ENCODE measurements at places on chromosomes 5 and 9. TPM values are rescaled to one million over a fixed set of nuclear protein-coding genes. Genes with fewer than 3 reads are reported as not detected.
A peak's percentile ranks its signal among the peaks of the same experiment; 100 is the strongest.

- no peak for DNase-seq
Measured at GRCh38 chr9:113467183-113467582, 3.7 kb downstream of the RGS3 start.

DNA sequence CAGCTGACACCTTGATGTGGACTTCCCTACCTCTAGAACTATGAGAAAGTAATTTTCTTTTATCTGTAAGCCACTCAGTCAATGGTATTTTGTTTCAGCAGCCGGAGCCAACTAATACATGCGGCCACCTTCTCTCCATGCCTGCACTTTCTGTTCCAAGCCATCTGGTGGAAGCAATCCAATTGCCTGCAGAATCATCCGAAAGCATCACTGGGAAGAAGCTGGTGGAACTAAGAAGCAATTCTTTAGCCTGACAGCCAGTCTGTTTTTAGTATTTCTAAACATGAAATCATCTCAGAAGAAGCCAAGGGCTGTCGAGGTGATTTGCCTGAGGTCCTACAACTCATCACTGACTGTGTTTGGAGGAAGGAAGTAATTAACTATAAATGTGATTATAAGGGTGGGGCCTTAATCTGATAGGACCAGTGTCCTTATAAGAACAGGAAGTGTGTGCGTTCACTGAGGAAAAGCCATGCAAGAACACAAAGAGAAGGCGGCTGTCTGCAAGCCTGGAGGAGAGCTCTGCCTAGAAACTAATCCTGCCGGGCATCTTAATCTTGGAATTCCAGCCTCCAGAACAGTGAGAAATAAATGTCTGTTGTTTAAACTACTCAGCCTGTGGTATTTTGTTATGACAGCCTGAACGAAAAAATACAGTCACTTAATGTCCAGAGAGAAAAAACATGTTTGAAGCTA is 49.1 kb downstream of the NXNL2 start:
- peak; percentile 48 for DNase-seq

GRCh38 chr5:172672681-172673080 is 31.6 kb downstream of the NEURL1B start:
- DNase-seq: no peak

- DNase-seq: no peak
Measured at GRCh38 chr5:138138949-138139780, at the start of gene NME5. NME5 (minus strand) TSS chr5:138139428; CDS start chr5:138138780, 648 bp downstream.

- DNase-seq: no peak
Measured at GRCh38 chr9:126692759-126693427, 79.2 kb downstream of the LMX1B start.

- no peak for DNase-seq
Measured at GRCh38 chr5:1901983-1902382, 19.3 kb upstream of the IRX4 start.

DNA sequence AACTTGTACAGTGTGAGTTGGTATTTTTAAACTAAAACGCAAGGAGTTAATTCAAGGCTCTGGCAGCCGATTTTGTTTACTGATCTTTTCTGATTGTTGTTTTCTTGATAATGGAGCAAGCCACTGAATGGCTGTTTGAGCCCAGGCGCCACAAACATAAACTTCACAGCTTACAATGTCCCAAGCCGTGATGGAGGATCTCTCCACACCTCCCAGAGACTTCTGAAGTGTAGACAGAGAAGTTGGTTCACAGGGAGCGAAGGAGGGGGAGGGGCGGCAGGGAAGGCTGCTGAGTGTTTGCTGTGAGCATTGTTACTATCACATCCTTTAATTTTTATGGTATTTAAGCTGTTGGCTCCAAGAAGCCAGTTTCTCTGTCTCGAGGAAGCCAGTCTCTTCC is 14.7 kb downstream of the ISL1 start:
- no peak for DNase-seq

GRCh38 chr9:111076042-111076441 is 37.8 kb upstream of the LPAR1 start:
- DNase-seq: no peak

DNA sequence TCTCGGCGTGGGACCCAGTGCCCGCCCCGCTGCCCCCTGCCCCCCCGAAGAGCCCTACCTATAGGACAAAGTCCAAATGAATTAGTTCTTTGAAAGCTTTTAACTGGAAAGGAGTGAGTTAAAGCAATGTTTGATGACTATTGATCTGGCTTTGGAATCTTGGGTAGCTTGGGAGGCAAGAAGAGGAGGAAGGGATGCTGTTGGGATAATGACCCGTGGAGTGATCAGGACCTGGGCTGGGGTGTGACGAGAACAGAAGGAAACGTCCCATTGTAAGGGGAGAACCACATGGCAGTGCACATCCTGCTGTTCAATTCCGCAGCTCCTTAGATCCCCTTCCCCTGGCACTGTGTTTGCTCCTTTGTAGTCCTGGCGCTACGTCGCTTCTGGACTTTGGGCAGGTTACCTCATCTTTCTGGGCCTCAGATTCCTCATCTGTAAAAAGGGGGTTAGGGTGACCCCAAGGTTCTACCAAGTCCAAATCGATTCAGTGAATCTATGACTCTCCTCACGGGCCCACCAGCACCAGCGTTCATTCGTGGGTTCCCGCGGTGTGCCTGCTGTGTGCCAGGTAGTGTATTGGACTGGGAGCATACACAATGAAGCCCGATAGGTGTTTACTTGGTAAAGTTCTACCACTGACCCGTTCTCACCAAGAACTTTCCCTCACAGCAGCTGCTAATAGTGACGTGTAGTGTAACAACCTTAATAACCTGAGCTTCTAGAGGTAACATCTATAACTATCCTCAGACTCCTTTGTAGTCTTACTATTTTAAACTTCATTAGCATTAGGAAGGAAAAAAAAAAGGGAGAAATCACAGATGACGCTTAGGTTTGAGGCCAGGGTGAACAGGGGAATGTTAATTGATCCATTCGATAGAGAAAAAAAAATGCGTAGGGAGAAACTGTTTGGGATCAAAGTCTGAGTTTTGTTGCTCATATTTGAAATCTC is 1.1 kb upstream of the NADK2 start:
- DNase-seq: no peak

- no peak for DNase-seq
Measured at GRCh38 chr5:1823381-1824034, 22.3 kb downstream of the NDUFS6 start.

DNA sequence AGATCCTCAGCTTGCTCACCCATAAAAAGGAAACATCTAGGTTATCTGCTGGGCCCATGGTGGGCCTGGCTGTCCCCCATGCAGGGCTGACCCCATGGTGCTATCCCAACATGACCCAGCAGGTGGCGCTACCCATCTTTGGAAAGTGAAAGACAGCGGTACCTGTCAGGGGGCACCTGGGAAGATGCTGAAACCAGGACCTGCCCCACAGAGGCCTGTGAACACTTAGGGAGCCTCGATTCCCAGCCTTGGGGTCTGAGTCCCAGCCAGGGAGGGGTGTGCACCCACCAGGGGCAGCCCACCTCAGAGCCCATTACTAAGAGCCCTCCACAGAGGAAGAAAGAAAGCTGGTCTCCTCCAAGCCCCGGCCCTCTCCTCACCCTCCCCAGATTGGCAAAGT is 46.6 kb upstream of the IPPK start:
- no peak for DNase-seq

DNA sequence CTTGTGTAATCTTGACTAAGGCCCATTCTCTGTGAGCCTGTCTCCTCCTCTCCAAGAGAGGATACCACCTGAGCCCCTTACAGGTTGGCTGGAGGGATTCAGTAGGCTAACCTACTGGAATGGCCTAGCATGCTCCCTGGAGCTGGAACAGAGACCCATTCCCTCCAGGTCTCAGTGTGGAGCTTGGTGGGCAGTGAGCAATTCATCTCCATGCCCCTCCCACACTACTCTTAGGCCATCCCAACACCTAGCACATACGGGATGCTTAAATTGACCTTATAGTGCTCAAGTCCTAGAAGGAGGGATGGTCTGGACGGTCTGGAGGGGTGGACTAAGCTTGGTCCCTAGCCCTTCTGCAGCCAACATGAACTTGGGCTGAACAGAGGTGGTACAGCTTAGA is 75.6 kb downstream of the CRB2 start:
- DNase-seq: no peak

GRCh38 chr9:70083429-70083828 is 39.8 kb downstream of the MAMDC2 start:
- no peak for DNase-seq

- DNase-seq: no peak
Measured at GRCh38 chr9:23380821-23381220, 445.2 kb downstream of the ELAVL2 start.

DNA sequence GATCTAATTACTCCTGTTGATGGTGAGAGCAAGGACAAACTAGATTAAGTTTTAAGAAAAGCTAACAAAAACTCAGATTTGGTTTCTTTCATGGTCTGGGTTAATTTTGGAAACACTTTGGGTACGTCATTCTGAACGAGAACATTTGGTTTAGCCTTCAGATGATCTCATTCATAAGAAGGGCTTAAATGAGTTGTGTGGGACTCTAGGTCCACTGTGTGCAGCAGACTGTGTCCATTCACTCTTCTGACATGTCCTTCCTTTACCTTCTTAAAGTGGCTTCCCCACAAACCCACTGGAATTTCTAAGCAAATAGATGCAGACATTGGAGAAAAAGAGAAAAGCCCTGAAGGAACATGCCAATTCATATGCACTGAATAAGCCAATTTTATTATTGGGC is 96.8 kb downstream of the FBXO4 start:
- no peak for DNase-seq

DNA sequence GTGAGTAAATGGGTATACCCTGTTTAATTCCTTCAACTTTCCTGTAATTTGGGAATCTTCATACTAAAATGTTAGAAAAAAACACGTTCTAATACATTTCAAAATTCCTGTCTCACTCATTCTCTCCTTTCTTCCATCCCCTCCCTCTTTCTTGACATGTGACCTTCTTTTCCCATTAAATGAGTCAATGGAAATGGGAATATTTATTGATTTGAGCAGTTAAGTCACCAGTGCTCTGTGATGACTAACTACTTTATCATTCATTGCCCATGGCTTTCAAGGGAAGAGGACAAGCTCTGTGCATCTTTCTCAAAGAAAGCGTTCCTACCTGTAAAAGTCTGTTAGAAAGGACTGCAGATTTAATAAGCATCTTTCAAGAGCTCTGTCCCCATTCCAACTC is 144.4 kb upstream of the MAP3K1 start:
- DNase-seq: no peak

- DNase-seq: no peak
Measured at GRCh38 chr9:26746357-26747072, 146.1 kb downstream of the CAAP1 start.

GRCh38 chr9:4596165-4596922 is 65.8 kb upstream of the PLPP6 start:
- no peak for DNase-seq

GRCh38 chr5:73519531-73520283 is 21.5 kb downstream of the BTF3 start:
- peak; percentile 58 for DNase-seq

- no peak for DNase-seq
Measured at GRCh38 chr9:16450578-16450977, 419.9 kb downstream of the BNC2 start.

DNA sequence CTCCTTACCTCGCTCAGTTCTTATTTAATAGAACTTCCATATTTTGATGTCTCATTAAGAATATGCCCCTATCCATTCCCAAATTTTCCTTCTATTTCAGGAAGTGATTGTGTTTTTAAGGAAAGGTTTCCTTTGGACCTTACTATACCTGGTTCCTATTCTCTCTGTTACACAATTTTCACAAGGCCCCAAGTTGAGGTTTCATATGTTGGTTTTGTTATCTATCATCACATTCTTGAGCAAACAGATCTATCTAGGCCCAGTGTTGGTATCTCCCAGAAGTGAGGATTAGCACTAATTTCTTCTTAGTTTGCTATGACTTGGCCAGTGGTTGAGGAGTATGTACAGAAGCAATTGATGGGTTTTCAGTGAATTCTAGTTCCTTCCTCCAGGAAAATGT is 41.5 kb downstream of the ALG2 start:
- DNase-seq: no peak

GRCh38 chr5:155053501-155053900 is 39.9 kb downstream of the KIF4B start:
- no peak for DNase-seq

GRCh38 chr5:37940931-37941623 is 101.2 kb upstream of the GDNF start:
- DNase-seq: peak; percentile 79

GRCh38 chr5:150139334-150139733 is 16.3 kb downstream of the PDGFRB start:
- no peak for DNase-seq

- no peak for DNase-seq
Measured at GRCh38 chr5:150181027-150181426, 8.8 kb upstream of the SLC6A7 start.

DNA sequence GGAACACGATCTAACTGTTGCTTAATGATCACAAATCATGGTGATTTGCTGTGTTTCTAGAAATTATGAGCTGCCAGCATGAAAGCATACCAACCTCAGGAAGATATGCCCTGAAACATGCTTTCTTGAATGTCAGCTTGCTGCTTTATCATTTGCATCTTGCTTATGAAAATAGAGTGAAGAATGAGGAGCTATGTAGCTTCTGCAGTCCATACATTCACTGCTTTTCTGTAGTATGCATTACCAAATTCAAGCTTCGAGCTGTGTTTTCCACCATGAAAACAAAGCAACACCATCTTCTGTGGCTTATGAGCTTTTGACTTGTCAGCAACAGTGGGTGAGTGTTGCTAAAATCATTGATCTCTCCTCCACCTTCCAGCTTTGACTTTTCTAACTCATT is 16.5 kb downstream of the F2RL2 start:
- no peak for DNase-seq

GRCh38 chr5:6568383-6568782 is 64.5 kb downstream of the NSUN2 start:
- no peak for DNase-seq

DNA sequence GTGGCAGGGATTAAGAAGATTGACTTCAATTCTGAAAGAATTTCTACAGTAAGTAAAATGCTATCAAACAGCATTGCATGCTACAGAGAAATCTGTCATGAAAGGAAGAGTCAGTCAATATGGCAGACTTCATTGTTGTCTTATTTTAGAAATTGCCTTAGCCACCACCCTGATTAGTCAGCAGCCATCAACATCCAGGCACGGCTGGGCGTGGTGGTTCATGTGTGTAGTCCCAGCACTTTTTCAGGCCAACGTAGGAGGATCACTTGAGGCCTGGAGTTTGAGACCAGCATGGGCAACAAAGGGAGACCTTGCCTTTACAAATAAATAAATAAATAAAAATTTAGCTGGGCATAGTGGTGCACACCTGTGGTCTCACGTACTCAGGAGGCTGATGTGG is 46.6 kb downstream of the RMI1 start:
- DNase-seq: no peak

The GABRB2 gene
- polyA plus RNA-seq: not detected

The SLC25A2 gene
- polyA plus RNA-seq: not detected

The SURF4 gene
- polyA plus RNA-seq: 232 TPM

The WNT8A gene
- polyA plus RNA-seq: not detected

The CAMK2A gene
- not detected for polyA plus RNA-seq

The PCDHAC2 gene
- polyA plus RNA-seq: 1.2 TPM

The ARSI gene
- 1.7 TPM for polyA plus RNA-seq

The OBP2B gene
- not detected for polyA plus RNA-seq

The SH2D3C gene
- not detected for polyA plus RNA-seq

The NANS gene
- polyA plus RNA-seq: 63.1 TPM

The PFDN1 gene
- polyA plus RNA-seq: 77.2 TPM

The GLIPR2 gene
- 3.7 TPM for polyA plus RNA-seq

The PARP8 gene
- 25.4 TPM for polyA plus RNA-seq

The PCDHB16 gene
- 0.09 TPM for polyA plus RNA-seq

The USP20 gene
- polyA plus RNA-seq: 9.1 TPM

The IL6ST gene
- 41.3 TPM for polyA plus RNA-seq

The SHC3 gene
- polyA plus RNA-seq: 0.01 TPM

The DOCK8 gene
- polyA plus RNA-seq: 1.5 TPM

The MEGF10 gene
- polyA plus RNA-seq: not detected

The SUSD3 gene
- polyA plus RNA-seq: 0.37 TPM

The LYSMD3 gene
- polyA plus RNA-seq: 18.9 TPM

The KLHL3 gene
- polyA plus RNA-seq: 2.5 TPM

The HACD4 gene
- polyA plus RNA-seq: 7.3 TPM

The SPATA31A3 gene
- polyA plus RNA-seq: not detected

Measured in keratinocyte (primary cell).